ENCODE measurements at places on chromosomes 1 and 21.

DNA sequence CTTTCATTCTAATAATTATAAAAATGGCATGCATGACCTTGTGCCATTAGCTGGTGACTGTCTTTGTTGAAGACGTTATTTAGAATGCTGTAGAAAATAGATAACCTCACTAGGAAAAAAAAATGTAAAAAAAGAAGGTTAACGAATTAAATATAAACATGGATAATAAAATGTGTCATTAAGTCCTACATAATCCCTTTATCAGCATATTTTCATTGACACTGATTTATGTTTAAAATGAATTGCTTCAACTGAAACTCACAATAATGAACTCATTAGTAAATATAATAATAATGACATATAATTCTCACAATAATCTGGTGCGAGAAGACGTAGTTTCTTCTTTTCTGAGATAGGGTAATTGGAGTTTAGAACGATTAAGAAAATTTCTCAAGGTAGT is 4.7 kb downstream of the TMPRSS15 start:
- DNase-seq: no peak

- no peak for DNase-seq
Observed at GRCh38 chr1:119314001-119314796, 54.4 kb upstream of the HAO2 start.

DNA sequence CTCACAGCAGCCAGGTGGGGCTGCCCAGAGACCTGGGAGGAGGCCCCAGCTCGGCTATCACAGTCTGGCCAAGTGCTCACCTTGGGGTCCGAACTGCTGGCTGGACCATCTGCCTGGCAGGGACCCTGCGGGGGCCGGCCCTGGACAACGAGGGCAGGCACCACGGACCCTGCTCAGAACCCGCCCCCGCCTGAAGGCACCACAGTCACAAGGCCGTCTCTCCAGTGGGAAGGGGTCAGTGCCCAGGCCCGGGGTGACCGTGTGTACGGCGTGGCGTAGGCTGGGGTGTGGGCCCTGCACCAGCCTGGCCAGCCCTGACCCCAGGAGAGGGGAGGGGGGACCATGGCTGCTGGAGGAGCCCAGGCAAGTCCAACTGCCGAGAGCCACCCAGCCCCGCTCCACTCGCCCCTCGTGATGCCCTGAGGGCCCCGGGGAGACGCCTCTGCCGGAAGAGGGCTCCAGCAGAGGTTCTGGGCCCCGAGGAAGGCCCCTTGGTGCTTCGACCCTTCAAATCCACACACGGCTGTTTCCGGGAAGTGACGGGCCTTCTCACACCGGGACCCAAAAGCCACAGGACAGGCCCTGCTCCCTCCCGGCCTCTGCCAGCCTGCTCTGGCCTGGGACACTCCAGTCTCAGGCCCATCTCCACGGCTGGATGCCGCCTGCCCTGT is 11.2 kb upstream of the RNF223 start:
- no peak for DNase-seq

DNA sequence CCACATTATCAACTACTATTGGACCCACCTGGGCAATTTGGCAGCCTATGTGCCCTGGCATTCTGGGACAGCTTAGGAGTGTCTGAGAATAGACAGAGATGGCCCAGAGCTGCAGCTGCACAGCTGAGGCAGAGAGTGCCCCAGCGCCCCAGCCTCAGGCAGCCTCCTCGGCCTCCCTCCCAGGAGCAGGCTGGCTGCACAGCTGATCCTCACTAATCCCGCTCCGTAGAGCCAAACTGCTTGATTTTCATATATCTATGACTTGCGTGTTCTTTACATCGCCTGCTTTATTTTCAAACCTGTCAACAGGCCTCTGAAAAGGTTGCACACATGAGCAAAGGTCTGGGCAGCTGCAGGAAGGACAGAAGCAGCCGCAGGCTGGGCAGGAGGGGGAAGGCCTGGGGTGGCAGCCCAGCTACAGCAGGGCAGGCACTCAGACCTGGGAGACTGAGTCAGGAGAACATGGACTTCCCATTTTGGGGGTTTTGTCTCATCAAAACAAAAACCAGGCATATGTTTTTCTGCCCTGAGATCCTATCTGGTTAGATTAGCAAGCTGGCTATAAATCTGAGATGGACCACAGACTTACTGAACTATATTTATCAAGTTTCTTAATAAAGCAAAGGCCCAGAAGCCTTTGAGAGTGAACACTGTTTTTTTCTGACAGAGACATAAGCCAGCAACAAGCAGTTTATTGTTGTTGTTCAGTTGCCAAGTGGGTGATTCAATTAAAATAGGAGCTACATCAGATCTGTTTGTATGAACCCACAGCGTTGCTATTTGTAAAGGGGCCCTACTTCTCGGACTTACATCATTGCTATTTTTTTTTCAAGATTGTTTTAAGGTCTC is 301.8 kb upstream of the DUSP10 start:
- DNase-seq: no peak

- no peak for DNase-seq
Observed at GRCh38 chr1:217425422-217425821, 205.5 kb downstream of the GPATCH2 start.

All from T-helper 2 cell (primary cell).